Naive thymus-derived CD8-positive, alpha-beta T cell (primary cell): ENCODE measurements at places on chromosomes 6 and 20.
A peak's percentile ranks its signal among the peaks of the same experiment; 100 is the strongest.

- DNase-seq = no peak
Observed at GRCh38 chr6:16292432-16292831, 54.0 kb downstream of the GMPR start.

DNA sequence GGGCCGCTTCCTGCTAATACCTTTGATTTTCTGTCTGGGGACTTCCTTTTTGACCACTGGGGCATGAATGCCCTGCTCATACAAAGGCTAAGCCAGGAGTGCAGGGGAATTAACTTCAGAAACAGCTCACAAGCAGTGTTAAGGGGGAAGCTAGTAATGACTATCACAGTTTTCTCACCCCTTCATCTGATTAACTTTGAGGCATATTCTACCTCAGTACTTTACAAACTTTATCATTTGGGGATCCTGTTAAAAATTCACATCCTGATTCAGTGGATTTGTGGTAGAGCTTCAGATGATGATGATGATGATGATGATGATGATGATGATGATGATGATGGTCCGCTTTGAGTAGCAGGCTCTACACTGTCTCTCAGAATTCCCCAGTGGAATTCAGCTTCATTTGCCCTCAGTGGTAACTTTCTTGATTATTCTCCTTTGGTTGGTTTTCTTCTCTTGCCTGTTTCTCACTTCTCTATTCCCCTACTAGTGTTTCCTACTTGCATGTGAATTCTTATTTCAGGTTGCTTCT is 78.4 kb upstream of the TMEM170B start:
- no peak for DNase-seq

- no peak for DNase-seq
Observed at GRCh38 chr6:120938164-120938875, 396.0 kb downstream of the TBC1D32 start.

DNA sequence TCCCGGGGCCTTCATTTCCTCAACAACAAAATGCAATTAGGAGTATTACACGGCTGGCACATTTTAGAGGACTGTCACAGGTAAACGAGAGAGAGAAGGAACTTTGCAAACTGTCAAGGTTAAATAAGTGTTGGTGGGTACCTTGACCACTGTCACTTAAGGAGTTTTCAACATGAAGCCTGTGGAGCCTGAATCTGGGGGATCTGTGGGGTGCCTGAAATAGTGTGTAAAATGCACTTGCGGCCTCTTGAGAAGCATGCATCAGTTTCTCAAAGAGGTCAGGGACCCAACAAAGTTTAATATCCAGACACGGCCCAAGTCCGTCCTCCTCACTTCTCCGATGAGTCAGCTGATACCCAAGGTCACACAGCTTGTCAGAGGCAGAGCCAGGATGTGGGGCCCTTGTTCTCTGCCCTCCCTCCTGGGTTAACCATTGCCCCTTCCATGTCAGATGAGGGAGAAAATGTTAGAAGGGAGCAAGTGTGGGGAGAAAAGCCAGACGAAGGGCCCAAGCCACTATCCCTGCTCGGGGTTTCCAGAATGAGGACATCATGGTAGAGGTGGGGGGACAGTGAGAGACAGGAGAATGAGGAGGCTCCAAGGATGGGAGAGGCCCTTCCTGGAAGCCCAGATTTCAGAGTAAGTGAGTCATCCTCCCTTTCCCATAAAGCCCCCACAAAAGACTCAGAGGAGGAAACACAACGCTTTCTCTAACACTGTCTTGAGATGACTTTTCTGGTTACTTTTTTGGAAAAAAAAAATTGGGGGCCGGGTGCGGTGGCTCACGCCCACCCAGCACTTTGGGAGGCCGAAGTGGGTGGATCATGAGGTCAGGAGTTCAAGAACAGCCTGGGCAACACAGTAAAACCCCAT is 42.2 kb downstream of the C6orf132 start:
- no peak for DNase-seq

DNA sequence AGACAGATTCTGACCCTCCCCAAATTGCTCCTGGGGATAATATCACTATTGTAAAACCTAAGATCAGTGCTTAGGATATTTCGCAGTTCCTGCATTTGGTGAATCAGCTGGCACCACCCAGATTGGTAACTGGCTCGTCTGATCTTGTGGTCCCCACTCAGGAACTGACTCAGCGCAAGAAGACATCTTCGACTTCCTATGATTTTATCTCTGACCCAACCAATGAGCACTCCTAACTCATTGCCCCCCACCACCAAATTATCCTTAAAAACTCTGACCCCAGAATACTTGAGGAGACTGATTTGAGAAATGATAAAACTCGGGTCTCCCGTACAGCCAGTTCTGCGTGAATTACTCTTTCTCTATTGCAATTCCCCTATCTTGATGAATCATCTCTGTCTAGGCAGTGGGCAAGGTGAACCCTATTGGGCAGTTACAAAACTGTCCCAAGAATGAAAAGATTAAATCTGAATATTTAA is 55.7 kb upstream of the PRND start:
- DNase-seq = no peak

GRCh38 chr6:474453-475185 is 83.1 kb downstream of the IRF4 start:
- peak; percentile 45 for DNase-seq

- no peak for DNase-seq
Observed at GRCh38 chr20:48745330-48745729, 82.5 kb downstream of the PREX1 start.

GRCh38 chr6:39075010-39075686 is 26.6 kb downstream of the GLP1R start:
- no peak for DNase-seq

DNA sequence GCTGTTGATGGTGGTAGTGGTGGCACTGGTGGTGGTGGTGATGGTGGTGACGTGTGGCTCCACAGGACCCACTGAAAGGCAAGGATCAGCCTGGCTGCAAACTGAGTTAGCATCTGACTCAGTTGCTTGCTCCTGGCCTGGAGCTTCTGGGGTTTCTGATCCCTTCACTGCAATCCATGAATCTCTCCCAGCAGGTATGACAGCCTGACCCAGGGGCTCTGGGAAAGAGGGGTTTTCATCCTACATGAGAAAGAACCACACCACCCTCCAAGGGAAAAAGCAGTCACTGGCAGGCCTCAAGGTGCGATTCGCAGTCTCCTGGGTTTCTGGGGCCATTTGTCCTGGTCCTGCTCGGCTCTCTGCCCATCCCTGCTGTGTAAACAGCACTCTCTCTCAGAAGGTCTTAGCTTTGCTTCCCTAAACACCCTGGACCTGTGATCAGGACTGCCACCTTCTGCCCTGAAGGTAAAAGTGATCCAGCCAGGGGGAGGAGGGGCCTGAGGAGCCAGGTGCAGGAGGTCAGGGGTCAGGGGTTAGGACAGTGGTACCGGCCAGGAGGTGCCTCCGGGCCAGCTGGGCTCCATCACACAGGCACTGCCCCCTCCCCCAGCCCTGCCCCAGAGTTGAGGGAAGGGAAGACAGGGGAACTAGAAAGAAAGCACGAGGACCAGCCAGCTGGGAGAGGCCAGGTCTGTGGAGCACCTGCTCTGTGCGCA is 152.0 kb downstream of the BMP7 start:
- no peak for DNase-seq

- DNase-seq = no peak
Observed at GRCh38 chr20:16771213-16771612, 23.1 kb downstream of the OTOR start.

DNA sequence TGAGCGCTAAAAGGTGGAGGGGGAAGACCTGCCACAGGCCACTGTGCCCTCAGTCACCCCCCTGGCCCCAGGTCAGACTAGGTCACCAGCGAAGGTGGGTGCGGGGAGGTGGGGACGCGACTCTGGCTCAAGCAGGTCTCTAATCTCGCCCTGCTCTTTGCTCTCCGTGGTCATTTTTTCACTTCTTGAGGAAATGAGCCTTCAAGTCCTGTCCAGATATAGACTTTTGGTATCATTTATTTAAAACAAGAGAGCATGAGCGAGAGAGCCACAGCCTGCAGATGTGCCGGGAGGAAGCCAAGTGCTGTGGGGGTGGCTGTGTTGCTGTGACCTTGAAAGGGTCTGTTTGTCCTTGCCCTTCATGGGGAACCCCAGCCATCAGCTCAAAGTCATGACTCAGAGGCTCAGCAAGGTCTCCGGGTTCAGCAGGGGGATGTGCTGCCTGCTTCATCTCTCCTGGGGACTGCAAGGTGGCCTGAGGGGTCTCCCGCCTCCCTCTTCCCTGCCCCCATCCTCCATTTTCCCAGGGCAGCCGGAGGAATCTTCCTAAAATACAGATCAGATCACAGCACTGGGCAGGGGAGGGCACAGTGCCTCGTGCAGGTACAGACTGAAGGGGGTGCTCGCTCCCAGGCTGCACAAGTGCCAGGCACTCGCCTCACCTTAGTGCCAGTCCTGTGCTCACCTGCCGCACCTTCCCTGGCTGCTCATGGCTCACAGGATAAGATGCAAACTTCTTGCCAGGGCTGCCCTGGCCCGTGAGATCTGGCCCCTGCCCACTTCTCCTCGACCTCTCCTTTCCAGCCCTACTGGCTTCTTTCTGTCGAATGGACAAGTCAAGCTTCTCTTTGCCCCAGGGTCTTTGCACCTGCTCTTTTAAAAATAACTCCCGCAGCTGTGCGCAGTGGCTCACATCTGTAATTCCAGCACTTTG is 26.5 kb downstream of the SULF2 start:
- DNase-seq = no peak

DNA sequence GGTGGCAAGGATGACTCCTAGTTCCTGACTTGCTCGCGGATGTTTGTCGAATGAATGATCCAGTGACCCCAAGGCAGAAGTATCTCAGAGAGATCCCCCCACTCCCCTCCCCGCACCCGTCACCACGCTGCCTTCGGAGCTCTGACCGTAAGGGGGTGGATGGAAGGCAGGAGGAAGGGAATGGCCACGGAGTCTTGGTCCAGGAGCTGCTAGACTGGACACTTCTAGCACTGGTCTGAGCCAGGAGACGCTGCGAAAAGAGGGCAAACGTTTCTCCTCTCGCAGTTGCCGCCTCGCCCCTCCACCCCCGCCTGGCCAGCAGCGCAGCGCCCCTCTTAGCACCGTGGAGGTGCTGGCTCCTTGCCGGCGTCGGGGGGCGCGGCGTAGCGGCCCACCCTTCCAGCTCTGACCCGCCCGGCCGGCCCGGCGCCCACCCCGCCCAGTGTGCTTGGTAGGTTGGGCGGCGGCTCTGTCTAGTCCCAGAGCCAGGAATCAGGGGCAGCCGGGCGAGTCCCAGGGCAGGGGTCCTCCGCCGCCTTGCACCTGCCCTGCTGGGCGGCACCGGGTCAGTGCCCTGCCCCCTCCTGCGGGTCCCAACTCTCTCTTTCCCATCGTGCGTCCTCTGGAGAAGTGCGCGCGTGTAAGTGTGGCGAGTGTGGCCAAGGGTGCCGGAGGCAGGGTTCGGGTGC is 2.4 kb upstream of the DBNDD2 start:
- no peak for DNase-seq

- DNase-seq = no peak
Observed at GRCh38 chr6:4496284-4496683, 279.9 kb upstream of the CDYL start.

- DNase-seq = no peak
Observed at GRCh38 chr20:17721802-17722486, 22.2 kb downstream of the BANF2 start.

GRCh38 chr20:8394308-8394945 is 262.4 kb downstream of the PLCB1 start:
- no peak for DNase-seq

DNA sequence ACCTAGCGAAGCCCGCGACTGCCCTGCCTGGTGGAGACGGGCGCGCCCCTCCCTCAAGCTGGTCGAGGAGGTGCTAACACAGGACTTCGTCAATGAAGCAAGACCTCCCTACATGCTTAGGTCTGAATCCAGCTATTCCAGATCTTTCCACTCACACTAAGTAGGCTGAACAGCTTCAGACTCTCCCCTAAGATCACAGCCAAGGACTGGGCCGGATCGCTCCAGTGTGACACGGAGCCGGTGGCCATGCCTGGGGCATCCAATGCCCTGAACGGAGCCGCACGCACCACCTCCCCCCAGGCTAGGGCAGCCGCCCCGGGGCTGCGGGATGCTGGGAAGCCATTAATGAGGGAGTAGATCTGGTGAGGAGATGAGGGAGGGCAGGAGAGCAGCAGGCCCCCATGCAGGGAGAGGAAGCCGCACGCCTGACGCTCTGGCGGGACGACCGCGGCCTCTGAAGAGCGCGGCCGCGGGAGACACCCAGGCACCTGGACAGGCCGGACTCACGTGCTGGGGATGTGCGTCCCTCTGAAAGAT is 200.0 kb downstream of the WDR27 start:
- no peak for DNase-seq

GRCh38 chr20:21511485-21511849 is 2.4 kb downstream of the NKX2-2 start:
- no peak for DNase-seq

DNA sequence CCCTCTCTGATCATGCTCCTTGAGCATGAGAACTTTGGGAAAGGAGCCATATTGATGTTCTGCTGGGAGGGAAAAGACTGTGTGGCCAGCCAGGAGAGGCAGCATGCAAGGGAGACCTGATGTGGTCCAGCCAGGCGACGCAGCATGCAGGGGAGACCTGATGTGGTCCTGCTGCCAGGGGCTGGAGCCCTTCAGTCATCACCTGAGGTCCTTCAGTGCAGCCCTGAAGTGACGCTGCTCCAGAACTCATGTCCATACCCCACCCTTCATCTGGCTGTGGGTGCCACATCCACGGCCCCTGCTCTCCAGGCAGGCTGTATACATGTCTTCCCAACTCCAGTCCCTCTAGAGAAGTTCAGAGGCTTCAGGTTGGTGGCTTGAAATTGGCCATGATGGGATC is 134.4 kb downstream of the ERMARD start:
- DNase-seq = no peak

DNA sequence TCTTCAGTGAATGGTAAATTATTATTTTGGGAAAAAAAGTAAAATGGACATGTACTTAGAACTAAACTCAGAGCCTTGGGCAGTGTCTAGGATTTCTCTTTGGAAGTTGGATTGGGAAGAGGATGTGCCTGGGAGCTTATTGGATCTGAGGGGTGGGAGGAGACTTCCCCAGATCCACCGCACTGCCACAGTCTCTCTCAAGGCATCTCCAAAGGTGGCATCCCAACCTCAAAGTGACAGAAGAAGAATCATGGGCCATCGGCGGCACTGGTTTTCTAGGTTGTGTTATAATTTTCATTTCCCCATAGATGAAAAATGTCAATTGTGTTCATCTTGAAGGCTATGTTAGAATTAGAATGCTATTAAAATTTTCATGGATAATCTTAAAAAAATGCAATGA is 66.8 kb upstream of the CD93 start:
- DNase-seq = no peak

DNA sequence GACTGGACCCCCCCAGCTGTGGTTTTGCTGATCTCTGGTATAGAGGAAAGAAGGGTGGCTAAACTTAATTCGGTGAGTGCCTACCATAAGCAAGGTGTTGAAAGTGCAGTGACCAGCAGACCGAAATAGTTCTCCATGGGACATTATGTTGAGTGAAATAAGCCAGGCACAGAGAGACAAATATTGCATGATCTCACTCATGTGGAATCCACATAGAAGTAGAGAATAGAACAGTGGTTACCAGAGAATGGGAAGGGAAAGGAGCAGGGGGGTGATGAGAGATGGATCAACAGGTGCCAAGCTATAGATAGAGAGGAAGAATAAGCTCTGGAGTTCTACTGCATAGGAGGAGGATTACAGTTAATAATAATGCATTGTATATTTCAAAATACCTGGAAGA is 9.7 kb upstream of the GCNT2 start:
- DNase-seq = no peak

- no peak for DNase-seq
Observed at GRCh38 chr20:53597030-53597482, 3.4 kb upstream of the ZNF217 start.
